ENCODE measurements at places on chromosomes 7 and 10.
A peak's percentile ranks its signal among the peaks of the same experiment; 100 is the strongest.

- DNase-seq = peak; percentile 44
Measured at GRCh38 chr7:23462846-23463245, 7.4 kb downstream of the IGF2BP3 start.

DNA sequence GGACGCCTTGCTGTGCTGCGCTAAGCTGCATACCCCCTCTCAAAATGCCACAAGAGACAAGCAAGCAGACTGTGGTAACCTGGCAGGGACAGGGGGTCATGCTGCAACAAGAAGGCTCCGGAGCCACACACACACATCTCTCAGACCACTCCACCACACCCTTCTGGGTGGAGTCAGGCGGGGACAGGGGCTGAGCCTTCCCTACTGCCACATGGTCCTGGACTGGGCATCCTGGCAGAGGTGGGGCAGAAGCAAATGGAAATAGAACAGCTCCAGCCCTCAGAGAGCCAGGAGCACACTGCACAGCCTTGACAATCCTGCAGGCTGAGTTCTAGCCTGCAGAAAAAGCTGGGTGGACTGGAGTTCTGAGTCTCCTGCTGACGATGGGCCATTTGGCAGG, 28.4 kb upstream of the NPFFR1 start:
- no peak for DNase-seq

DNA sequence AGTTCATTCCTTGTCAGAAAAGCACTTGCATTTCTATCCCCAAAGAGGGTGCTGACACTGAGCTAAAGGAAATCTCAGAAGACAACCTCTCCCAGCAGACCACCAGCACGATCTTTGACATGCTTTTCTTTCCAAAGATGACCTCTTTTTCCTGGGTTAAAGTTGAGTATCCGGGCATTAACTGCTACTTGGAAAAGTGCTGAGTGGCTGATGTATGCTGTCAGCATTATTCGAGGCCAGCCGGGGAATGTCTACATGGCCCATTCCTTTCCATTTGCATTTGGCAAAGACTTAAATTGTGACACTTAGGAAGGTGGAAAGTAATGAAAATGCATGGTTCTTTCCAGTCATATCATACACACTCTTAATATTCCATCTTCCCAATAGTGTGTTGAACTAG, 90.6 kb upstream of the SKAP2 start:
- no peak for DNase-seq

DNA sequence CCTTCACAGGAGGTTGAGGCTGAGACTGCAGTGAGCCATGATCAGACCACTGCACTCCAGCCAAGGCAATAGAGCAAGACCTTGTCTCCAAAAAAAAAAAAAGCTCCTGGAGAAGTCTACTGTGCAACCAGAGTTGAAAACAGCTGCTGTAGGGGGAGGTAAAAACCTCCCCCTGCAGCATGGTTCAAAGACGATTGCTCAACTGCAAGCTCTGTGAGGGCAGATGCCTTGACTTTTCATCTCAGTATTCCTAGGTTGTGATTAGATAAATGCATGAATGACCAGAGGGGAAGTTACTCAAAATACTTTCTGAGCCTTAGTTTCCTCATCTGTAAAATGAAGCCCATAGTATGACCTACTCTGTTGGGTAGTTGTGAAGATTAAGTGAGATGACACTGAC, 25.0 kb upstream of the PPA1 start:
- no peak for DNase-seq

DNA sequence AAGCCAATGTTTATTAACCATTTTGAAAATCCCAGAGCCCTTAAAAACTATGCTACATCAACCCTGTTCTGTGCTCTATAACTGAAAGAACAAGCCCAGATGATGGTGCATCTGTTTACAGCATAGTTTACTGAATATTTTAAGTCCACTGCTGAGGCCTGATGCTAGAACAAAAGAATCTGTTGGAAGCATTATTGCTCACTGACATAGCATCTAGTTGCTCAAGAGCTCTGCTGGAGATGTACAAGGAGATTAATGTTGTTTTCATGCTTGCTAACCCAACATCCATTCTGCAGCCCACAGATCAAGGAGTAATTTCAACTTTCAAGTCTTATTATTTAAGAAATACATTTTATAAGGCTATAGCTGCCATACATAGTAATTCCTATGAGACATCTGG, 181.3 kb upstream of the FEZF1 start:
- DNase-seq = peak; percentile 4

DNA sequence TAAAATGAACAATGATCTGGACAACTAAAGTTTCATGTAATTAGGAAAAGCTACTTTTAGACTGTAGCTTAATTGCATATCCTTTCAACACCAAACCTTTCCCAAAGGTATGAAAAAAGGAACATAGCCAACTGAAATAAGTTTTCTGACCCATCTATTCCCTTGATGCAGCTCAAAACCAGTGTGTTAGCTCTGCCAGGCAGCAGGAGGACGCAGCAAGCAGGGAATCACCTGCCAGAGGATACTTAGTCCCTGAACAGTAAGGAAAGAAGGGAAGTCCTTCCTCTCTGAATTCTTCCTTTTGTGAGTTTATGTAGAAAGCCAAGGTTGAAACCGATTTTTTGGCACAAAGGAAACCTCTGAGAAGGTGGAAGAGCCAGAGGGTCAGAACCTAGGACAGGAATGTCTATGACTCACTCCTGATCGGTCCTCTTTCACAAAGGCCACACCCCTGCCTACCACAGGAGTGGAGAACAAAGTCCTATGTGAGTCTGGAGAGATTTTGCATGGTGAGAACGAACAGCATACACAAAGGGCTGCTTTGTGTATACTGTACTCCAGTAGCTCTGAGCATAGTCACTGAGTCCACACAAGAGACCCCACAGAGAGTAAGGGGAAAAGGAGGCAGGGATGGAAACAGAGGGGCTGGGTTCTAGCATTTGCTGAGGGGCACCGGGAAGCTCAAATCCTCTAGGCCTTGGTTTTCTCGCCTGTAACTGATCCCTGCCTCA, 68.8 kb upstream of the GSDME start:
- DNase-seq = peak; percentile 69

DNA sequence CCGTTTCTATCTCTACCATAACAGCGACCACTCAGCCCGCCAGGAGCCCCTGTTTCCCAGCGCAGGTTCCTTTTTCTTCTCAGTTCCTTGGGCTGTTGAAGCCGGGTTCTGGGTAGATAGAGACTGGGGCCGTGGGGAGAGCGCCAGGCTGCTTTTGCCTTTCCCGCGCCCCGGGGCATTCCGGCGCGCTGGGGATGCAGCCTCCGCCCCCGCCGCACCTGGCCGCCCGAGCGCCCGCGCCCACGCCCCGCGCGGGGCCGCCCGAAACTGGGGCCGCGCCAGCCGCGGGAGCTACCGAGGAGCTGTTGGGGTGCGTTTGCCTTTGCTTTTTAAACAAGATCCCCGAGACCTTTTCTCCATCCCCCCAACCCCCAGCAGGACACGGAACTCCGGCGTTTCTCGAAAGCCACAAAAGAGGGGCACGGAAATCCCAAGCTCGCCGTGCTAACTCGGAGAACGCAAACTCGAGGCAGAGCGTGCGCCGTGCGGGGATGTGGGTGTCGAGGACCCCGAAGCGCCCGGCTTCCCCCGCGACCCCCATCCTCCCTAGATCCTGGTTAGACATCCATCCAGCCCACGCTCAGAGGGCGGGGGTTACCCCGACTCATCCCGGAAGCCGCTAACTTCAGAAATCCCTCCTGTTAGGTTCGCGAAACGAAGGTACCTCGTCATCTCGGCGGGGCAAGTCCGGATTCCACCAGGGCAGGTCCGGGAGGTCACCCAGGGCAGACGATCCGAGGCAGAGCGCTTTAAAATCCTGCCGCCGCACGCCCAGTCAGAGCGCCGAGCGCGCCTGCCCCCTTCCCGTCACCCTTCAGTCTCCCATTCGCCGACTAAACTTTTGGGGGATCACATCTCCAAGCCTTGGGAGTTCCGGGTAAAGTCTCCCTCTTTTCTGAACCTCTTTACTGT, 1.0 kb downstream of the GRM8 start:
- DNase-seq = no peak

GRCh38 chr10:97736403-97736901, 476 bp upstream of the ZFYVE27 start:
- no peak for DNase-seq

- no peak for DNase-seq
Measured at GRCh38 chr7:28024786-28025334, 155.7 kb downstream of the JAZF1 start.

DNA sequence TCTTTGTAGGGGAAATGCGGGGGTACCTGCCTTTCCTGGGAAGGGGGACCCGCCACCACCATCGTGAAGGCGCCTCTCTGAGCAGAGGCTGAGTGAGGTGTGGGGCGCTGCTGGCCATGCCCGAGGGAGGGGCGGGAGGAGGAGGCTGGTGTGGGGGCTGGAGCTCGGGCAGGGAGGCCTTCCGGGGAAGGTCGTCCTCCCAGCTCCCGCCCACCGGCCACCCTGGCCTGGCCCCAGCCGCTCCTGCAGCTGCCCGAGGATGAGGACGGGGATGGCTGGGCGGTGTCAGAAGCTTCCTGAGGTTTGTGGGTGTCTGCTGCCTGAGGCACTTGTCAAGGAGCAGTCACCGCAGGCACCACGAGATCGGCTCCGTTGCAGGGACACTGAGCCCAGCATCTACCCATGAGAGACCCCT, 11.4 kb downstream of the PWWP2B start:
- DNase-seq = peak; percentile 20

- DNase-seq = peak; percentile 27
Measured at GRCh38 chr10:36880898-36881297, 244.5 kb upstream of the ANKRD30A start.

- no peak for DNase-seq
Measured at GRCh38 chr7:123798532-123799188, 46.3 kb upstream of the HYAL4 start.

- DNase-seq = no peak
Measured at GRCh38 chr7:18626086-18626485, 130.5 kb downstream of the HDAC9 start.

DNA sequence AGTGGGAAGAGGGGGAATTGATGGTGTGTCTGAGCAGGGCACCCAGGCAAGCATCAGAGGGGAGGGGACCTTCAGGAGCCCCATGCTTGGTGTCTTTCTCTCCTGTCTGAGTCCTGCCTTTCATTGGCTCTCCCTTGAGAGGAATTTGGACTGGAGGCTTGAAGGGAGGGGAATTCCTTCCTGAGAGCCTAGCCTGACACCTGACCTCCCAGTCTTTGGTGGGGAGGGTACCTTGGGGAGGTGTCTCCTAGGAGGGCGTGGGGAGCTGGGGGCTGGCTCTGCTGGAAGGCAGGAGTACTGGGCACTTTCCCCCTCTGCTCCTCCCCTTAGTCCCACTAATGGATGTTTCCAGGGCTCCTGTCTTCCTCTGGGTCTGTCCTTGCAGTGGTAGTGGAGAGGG, 1.3 kb upstream of the SFRP5 start:
- DNase-seq = no peak

DNA sequence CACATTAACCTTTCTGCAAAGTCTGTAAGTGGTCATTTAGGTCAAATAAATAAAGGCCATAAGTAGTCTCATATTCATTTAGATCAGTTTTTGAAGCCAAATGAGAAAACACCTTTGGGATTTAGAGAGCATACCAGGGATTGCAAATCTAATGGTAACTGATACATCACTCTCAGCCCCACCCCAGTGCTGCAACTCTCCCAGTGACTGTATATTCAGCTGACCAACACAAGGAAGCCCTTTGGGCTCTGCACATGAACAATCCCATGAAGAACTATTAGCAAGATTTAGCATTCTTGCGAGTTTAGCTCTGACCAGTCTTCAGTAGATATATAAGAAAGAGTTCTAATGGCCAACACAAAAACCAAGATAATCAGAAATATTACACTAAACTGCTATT, 252.3 kb downstream of the CSTF2T start:
- no peak for DNase-seq

DNA sequence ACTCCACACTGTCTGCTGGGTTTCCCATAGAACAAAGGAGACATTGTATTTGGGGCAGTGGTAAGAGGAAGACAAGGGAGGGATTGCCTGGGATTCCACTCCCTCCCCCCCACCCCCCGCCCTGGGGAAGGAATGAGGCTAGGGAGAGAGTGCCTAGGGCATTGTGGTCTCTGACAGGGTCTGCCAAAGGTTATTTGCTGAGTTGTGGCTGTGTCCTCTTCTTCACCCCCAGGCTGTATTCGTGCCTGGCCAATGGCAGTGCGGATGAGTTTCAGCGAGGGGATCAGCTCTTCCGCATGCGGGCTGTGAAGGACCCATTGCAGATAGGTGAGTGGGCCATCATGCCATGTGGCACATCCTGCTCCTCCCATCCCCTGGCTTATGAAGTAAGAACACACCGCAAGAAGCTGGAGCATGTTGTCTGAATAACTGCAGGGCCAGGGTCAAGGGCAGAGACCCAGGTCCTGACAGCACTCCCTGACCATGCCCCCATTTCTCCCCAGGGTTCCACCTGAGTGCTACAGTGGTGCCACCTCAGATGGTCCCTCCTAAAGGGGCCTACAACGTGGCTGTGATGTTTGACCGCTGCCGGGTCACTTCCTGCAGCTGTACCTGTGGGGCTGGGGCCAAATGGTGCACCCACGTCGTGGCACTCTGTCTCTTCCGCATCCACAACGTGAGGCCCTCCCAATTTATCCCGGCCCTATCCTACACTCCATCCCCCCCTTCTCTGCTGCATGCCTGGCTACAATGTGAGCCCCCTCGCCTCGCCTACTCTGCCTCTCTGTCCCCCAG, 3.7 kb downstream of the ZSWIM8 start:
- DNase-seq = no peak

- DNase-seq = no peak
Measured at GRCh38 chr10:76935941-76936613, 701.5 kb downstream of the KCNMA1 start.

DNA sequence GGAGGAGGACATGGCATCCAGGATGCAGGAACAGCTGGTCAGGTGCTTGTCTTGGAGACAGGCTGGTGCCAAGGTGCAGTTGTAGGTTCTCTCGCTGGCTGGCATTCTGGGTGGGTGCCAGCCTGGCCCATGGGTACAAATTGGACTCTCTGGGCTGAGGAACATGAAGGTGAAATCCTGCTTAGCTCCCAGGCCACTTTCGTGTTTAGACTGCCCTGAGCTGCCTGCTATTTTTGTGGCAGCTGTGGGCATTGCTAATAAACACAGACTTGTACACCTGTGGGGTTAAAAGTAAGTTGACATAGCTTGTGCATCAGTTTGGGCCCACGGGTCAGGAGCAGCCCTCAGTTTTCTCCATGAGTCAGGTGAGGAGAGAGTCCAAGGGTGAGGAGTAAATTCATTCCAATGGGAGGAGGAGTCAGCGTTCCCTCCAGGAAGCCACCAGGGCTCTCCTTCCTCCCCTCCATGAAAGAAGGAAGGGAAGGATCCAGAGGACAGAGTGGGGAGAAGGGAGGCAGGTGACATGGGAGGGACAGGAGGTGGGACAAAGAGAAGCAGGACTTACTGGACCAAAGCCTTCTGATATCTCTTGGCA, 380.0 kb downstream of the GLRX3 start:
- DNase-seq = no peak

DNA sequence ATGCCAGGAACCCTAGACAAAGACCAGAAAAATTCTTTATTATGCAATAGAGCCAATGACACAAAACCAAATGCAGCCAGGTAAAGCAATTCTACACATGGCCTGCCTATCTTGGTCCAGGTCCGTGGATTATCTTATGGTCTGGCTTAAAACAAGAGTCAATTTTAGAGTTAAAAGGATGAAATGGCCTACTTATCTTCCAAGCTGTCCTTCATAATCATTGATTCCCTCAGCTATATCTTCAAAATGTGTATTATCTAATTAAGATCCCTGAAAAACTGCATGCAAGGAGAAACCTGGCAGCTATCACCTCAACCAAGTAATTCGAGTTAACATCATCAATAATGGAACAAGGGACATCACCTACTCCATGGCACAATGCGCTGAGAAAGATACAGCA, 479.4 kb upstream of the NRP1 start:
- DNase-seq = no peak

- DNase-seq = peak; percentile 17
Measured at GRCh38 chr7:31027161-31027965, 24.7 kb upstream of the ADCYAP1R1 start.

- DNase-seq = no peak
Measured at GRCh38 chr7:55549457-55549856, 22.8 kb downstream of the VOPP1 start.
